ENCODE measurements at places on chromosomes 7 and 10.

GRCh38 chr10:9096288-9096687 lies 1041.8 kb downstream of the GATA3 start:
- no peak for DNase-seq

GRCh38 chr10:71159892-71160291 lies 52.5 kb upstream of the UNC5B start:
- no peak for DNase-seq

- no peak for DNase-seq
Observed at GRCh38 chr10:87751274-87751673, 66.8 kb downstream of the ATAD1 start.

GRCh38 chr7:14800664-14801063 lies 101.9 kb downstream of the DGKB start:
- DNase-seq = no peak

DNA sequence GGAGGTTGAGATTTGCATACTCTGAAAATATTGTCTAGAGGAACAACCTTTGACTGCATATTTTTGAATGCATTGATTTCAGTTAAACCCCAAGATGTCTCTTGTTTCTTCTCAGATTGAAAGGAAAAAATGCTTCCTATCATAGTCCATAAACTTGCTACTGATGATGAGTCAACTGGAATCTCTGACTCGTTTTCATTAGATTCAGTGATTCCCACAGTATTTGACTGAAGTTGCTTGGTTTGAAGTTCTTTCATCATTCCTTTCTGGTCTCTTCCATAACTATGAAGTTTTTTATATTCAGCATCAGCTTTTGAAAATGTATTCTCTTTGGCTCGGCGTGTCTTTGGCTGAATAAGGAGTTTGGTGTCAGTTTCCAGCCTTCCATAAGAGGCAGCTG lies 10.7 kb downstream of the PEX1 start:
- DNase-seq = no peak

DNA sequence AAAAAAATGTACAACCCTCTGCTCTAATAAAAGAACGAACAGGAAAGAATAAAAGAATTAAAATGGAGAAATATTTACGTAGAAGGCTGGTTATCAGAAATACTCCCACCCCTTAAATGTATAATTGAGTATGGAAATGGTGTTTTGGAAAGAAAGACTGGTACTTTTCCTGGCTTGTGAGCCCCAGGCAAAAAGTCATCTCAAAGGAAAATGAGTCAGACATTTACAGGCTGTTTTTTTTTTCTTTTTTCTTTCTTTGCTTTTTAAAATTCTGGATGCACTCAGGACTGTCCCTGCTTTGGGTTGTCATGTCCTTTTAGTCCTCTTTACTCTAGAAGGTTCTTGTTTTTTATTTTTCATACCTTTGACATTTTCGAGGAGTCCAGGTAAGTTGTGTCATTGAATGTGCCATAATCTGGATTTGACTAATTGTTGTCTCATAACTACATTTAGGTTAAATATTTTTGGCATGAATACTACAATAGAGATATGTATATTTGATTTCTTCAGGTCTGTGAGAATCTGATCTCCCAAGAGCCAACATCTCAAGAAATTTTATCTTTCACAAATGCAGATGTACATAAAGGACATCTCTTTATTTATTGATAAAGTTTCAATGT lies 313.0 kb upstream of the GLI3 start:
- DNase-seq = no peak

GRCh38 chr7:57789130-57789529 lies 339.2 kb downstream of the ZNF716 start:
- DNase-seq = no peak

DNA sequence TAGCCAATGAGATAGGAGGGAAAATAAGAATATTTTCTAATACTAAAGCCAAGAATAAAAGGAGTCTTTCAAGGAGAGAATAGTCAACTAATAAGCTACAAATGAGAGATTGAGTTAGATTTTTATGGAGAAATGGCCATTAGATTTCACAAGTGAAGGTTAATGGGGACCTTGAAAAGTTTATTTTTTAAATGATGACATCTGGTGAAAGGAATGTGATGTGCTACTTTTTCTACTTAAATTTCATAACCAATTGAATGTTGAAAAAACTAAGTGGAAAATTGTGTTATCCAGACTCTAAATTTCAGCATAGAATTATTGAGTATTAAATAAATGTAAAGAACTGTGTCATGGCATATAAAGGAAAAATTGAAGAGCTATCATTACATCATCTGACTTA lies 125.7 kb downstream of the TSPAN12 start:
- no peak for DNase-seq

GRCh38 chr10:5528989-5529701 lies 4.4 kb downstream of the CALML3 start:
- no peak for DNase-seq

DNA sequence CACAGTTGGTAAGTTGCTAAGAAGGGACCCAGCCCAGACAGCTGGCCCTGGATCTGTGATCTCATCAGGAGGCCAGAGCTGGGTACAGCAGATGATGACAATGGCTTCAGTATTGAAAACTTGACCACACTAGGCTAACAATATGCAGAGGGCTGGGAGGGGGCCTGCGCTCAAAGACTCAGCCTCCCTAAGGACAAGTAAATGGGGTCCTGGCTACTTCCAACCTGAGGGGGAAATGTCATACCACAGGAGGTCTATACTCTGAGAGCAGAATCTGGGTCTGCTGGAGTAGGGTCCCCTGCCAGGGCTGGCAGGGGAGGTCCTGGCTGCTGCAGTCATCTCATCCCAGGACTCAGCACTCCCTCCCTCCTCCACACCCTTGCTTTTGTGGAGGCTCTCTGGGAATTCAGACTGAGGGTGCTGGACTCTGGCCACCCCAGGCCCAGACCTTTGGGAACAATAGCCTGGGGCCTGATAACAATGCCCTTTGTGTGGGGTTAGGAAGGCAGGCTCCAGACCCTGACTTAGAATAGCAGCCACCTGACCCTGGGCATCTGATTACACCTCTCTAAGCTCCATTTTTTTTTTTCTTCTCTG lies 1.4 kb downstream of the FXYD4 start:
- DNase-seq = no peak

GRCh38 chr10:102714621-102715455 lies at the start of gene SFXN2:
Gene SFXN2, plus strand, starts transcription at chr10:102714636. Its CDS starts 12,001 bp downstream, at chr10:102726637.
- DNase-seq = no peak

DNA sequence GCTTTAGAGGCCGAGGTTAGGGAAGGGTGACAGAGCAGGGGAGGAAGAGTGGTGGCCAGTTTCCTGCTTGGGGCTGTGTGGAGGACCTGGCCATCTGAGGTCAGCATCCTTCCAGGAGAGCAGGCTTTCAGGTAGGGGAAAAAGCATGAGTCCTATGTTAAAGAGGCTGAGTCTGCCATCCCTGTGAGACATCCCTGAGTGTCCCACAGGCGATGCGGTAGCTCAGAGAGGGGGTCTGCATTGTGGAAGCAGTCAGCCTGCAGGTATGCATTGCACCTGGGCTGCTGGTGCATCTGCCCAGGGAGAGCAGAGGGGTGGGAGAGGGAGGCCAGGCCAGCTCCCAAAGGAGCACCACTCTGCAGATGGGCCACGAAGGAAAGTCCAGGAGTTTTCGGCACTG lies 282.1 kb upstream of the ZNF32 start:
- DNase-seq = no peak

DNA sequence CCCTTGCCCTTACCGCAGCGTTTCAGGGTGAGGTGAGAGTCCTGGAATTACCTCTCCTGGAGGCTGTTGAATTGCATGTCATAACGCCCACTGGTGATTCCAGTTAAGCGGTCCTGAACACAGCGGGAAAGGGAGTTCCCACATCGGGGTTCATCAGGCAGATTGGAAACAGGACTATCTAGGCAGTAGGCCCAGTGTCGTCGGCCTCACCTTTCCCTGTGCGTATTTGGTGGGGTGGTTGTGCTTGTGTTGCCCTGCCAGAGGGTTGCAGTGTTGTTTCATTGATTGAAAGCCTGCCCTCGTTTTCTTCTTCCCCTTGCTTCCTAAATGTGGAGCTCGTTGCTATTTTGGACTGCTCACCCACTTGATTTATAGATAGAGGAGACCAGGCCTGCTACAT lies 10.6 kb upstream of the SUN1 start:
- DNase-seq = no peak

DNA sequence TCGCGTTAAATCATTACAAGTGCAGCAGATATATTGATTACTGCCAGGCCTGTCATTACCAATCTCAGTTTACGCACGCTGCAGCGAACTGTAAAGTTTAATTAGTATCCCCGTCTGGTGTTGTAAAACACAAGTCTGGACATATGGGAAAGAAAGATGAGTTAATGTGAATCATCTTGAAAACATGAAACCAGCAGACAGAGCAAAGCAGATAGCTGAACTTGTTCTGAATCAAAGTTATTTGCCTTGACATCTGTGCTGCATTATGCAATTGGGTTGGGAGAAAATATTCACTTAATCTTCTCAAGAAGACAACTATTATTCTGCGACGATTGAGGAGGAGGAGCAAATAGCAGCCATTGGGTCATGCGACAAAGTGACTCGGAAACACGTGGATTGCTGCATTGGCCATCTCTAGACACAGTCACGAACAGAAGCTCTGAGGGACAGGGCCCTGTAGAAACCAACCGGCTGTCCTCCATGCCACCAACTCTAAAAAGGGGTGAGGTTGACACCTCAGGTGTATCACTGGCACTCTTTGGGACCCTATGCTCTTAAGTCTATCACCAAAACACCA lies 156.3 kb upstream of the C7orf33 start:
- no peak for DNase-seq

DNA sequence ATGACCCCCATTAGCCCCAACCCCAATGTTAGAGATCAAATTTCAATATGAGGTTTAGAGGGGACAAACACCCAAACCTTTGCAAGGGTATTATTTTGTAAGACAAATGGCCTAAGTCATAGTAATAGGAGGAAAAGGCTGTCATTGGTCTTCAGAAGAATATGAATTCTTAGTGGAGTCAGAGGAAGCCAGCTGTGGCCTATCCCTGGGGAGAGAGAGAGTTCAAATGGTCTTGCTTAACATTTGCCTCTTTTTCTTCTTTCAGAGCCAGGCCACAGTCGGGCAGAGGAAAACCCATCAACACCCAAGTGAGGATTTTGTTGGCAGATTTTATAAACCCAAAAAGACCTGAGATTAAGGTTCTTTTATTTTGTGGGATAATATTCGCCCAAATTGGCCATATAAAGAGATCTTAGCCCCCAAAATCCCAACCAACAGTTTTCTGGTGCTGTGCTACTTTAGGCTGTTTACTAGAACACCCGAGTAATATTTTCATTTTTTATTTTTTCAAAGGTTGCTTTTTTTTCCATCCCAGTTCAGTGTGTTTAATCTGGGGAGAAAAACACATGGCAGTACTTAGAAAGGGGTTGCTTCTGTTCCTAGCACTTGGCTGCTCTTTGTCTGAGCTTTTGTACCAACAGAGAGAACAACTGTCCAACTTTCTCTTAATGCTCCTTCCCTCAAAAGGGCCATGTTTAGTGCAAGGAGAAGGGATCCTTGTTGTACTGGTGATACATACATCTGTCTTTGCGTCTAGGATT lies 26.8 kb upstream of the ARMC3 start:
- no peak for DNase-seq

GRCh38 chr7:12297283-12298108 lies 86.4 kb downstream of the TMEM106B start:
- no peak for DNase-seq
